ENCODE measurements at places on chromosomes 5 and 9. TPM values are rescaled to one million over a fixed set of nuclear protein-coding genes. Genes with fewer than 3 reads are reported as not detected.
A peak's percentile ranks its signal among the peaks of the same experiment; 100 is the strongest.

ANXA6 gene
- 198 TPM for total RNA-seq

DNA sequence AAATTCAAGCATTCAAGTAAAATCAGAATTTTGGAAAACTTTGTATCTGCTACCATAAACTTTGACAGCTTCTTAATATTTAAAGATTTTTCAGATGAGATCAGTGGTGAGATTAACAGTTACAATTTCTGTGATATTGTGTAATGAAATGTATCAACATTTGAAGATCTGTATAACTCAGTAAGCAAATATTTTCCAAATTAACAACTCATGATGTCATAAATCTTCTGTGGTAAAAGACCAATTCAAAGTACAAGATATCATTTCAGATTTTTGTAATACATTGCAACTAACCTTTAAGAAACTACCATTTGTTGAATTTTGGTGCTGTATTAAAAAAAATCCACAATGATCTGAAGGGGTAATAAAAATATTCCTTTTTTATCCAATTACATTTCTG is 352.2 kb downstream of the KIAA0825 start:
- H3K4me1 ChIP-seq = no peaks in the 10 kb centered on the region
- no peak overlapping the region for H3K27ac ChIP-seq
- H3K4me3 ChIP-seq = no peak overlapping the region
- H3K27me3 ChIP-seq = no peaks in the 10 kb centered on the region
- DNase-seq = no peak
- no peaks in the 10 kb centered on the region for H3K36me3 ChIP-seq

- H3K36me3 ChIP-seq = no peaks in the 10 kb centered on the region
- H3K27ac ChIP-seq = peak overlapping the region; percentile 77
- no peaks in the 10 kb centered on the region for H3K27me3 ChIP-seq
- DNase-seq = no peak
- no peak overlapping the region for H3K4me3 ChIP-seq
- H3K4me1 ChIP-seq = peaks cover 13% of the 10 kb centered on the region
These were observed 7.3 kb upstream of the RGS3 start for GRCh38 chr9:113456235-113456634.

- H3K4me1 ChIP-seq = no peaks in the 10 kb centered on the region
- no peaks in the 10 kb centered on the region for H3K36me3 ChIP-seq
- no peak overlapping the region for H3K27ac ChIP-seq
- H3K4me3 ChIP-seq = no peak overlapping the region
- no peak for DNase-seq
- no peaks in the 10 kb centered on the region for H3K27me3 ChIP-seq
These were observed 480.0 kb downstream of the CCDC171 start for GRCh38 chr9:16032799-16033198.

DNA sequence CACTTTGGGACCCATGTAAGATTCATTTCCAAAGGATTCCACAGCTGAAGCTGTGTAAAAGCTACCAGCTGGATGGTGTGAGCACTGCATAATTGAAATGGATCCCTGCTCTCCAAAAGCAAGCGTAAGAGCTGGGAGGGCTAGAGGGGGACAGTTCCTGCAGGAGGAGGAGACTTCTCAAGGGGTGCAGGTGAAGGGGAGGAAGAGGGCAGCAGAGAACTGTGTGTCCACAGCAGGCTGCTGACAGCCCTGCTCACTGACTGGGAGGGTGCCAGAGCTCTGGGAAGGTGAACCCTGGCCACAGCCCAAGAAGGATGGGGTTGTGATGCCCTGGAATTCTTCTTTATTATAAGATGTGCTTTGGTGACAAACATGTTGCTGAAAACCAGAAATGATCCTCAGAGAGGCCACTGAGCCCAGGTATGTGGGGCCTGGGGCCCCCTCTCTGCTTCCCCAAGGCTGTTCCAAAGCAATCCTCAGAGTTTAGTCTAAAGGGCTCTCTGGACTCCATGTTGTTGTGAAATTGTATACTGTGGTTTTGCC is 112.8 kb upstream of the SLC25A48 start:
- DNase-seq = no peak
- no peak overlapping the region for H3K27ac ChIP-seq
- H3K4me1 ChIP-seq = no peaks in the 10 kb centered on the region
- H3K27me3 ChIP-seq = no peaks in the 10 kb centered on the region

ARHGEF37 gene
- total RNA-seq = 4.2 TPM

- no peak overlapping the region for H3K27ac ChIP-seq
- no peak overlapping the region for H3K4me3 ChIP-seq
- no peaks in the 10 kb centered on the region for H3K36me3 ChIP-seq
- peak; percentile 35 for DNase-seq
- H3K27me3 ChIP-seq = no peaks in the 10 kb centered on the region
These were observed 297.7 kb downstream of the CSNK1G3 start for GRCh38 chr5:123809594-123810221.

GRCh38 chr5:68478301-68479095 is 262.9 kb downstream of the PIK3R1 start:
- H3K36me3 ChIP-seq = no peaks in the 10 kb centered on the region
- DNase-seq = no peak
- no peak overlapping the region for H3K4me3 ChIP-seq
- no peaks in the 10 kb centered on the region for H3K4me1 ChIP-seq

DNA sequence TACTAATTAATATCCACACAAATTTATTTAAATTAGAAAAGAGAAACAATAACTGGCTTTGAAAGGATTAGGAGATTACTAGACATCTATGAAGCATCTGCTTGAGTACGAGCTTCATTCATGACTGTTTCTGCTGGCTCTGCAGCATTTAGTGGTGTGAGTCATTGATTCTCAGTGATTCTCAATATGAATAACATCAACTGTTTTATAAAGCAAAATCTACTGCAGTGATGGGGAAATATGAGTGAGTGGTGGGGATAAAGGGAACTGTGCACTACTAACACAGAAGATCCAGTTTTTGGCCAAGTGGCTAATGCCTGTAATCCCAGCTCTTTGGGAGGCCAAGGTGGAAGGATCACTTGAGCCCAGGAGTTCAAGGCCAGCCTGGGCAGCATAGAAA is 8.4 kb downstream of the FNBP1 start:
- no peaks in the 10 kb centered on the region for H3K27me3 ChIP-seq

GRCh38 chr5:53133020-53133419 is 23.5 kb upstream of the MOCS2 start:
- no peaks in the 10 kb centered on the region for H3K36me3 ChIP-seq
- H3K27me3 ChIP-seq = no peaks in the 10 kb centered on the region
- H3K4me1 ChIP-seq = no peaks in the 10 kb centered on the region
- no peak overlapping the region for H3K4me3 ChIP-seq
- no peak for DNase-seq

CER1 gene
- total RNA-seq = not detected

GRCh38 chr9:70641631-70642030 is 227.2 kb upstream of the KLF9 start:
- no peak for DNase-seq
- no peaks in the 10 kb centered on the region for H3K27me3 ChIP-seq
- H3K36me3 ChIP-seq = no peaks in the 10 kb centered on the region
- no peaks in the 10 kb centered on the region for H3K4me1 ChIP-seq
- no peak overlapping the region for H3K27ac ChIP-seq

DNA sequence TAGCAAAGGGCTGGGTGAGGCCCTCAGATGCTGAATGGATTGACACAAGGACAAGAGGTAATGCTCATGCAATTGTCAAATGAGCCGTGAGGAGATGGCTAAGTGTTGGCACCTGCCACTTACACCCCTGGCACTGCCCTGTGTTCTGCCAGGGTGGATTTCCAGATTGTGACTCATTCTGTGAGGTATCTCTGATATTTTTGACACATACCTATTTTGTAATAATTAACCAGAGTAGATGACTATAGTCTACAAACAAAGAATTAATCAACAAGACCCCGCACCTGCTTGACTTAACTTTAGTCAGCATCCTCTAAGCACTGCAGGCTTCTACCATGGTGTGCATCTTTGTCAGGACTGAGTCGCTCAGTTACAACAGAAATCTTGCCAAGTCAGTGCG is 200.8 kb downstream of the DIRAS2 start:
- no peaks in the 10 kb centered on the region for H3K4me1 ChIP-seq
- no peaks in the 10 kb centered on the region for H3K27me3 ChIP-seq
- no peak overlapping the region for H3K4me3 ChIP-seq
- peak; percentile 37 for DNase-seq
- H3K36me3 ChIP-seq = no peaks in the 10 kb centered on the region

GADD45G gene
- total RNA-seq = 11.2 TPM

GRCh38 chr5:130116972-130117371 is 212.7 kb downstream of the CHSY3 start:
- no peaks in the 10 kb centered on the region for H3K36me3 ChIP-seq
- no peaks in the 10 kb centered on the region for H3K27me3 ChIP-seq
- DNase-seq = no peak
- no peak overlapping the region for H3K27ac ChIP-seq
- H3K4me3 ChIP-seq = no peak overlapping the region
- no peaks in the 10 kb centered on the region for H3K4me1 ChIP-seq

DNA sequence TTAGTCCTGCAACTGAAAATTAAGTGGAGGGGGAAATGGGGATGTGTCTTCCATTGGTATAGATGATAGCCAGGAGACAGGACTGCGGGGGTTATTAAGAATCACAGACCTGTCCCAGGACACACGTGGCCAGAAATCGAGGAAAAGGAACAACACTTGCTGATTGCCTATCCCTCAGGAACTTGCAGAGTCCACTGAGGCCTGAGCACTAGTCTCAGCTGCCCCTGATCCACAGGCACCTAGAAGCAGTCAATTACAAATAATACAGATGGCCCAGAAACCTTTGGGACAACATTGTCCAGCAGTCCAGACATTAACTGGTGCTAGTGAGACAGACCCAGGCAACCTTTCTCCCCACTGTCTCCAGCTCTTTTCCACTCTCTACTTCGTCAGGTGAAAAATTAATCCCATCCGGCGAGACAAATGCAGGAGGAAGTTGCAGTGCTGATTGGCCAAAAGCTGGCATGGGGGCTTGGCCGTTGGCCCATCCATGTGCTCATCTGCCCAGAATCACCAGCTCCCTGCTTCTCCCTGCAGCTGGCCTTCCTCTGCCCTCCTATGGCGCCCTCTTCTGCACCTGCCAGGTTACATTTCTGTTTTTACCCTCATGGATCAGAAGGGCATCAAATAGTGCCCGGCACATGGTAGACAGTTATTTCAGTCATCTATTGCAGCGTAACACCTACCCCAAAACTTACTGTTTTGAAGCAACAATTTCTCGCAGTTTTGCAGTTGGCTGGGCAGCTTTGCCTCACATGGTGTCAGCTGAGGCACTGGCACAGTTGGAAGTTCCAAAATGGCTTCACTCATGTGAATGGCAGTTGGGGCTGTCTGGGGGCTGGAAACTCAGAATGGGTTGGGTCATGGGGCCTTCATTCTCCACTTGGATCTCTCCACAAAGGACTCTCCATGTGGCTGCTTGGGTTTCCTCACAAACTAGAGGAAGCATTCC is 3.6 kb upstream of the B4GALT1 start:
- no peak overlapping the region for H3K4me3 ChIP-seq
- H3K36me3 ChIP-seq = no peaks in the 10 kb centered on the region
- H3K4me1 ChIP-seq = peaks cover 46% of the 10 kb centered on the region
- H3K27me3 ChIP-seq = no peaks in the 10 kb centered on the region

DNA sequence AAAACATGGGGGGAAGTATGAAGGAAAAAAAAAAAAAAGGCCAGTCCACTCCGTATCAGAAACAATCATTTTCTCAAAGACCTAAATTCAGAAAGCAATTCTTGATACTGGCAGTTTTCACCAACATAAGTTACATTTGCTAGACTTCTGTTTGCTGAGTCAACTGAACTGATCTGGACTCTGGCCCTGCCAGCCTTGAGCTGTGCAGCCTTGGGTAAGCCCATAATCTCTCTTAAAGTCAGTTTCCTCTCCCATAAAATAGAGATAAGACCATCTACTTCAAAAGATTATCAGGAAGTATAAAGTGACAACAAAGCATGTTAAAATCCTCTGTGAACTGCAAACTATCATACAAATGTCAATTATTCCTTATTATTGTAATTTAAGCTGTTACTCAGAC is 106.8 kb downstream of the MAPKAP1 start:
- no peaks in the 10 kb centered on the region for H3K4me1 ChIP-seq
- H3K36me3 ChIP-seq = no peaks in the 10 kb centered on the region
- H3K27me3 ChIP-seq = no peaks in the 10 kb centered on the region
- no peak for DNase-seq
- no peak overlapping the region for H3K4me3 ChIP-seq
- H3K27ac ChIP-seq = no peak overlapping the region

GHR gene
- 6.3 TPM for total RNA-seq

- H3K36me3 ChIP-seq = no peaks in the 10 kb centered on the region
- H3K4me1 ChIP-seq = no peaks in the 10 kb centered on the region
- H3K27ac ChIP-seq = no peak overlapping the region
- no peak for DNase-seq
These were observed 215.0 kb upstream of the PANK3 start for GRCh38 chr5:168793841-168794837.

DNA sequence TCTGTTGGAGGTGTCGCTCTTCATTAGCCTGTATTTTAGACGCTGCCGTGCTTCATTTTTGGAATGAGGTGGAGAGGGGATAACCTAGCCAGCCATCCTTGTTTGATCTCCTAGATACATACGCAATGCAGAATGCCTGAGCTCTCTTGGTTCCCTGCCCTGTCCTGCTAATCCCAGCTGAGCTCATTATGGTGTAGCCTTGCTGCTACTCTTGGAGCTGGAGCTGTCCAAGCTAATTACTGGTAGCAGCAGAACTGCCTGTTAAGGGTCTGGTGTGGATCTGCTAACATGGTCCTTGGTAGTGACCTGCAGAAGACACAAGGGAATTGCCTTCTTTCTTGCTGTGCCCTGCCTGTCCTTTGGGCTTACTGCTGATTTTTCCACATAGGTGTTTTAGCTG is 207.9 kb downstream of the CNTLN start:
- H3K27me3 ChIP-seq = no peaks in the 10 kb centered on the region
- H3K4me1 ChIP-seq = no peaks in the 10 kb centered on the region
- peaks cover 22% of the 10 kb centered on the region for H3K36me3 ChIP-seq

- no peak for DNase-seq
- no peaks in the 10 kb centered on the region for H3K36me3 ChIP-seq
- peak overlapping the region; percentile 30 for H3K27ac ChIP-seq
- H3K4me1 ChIP-seq = peaks cover 45% of the 10 kb centered on the region
- no peak overlapping the region for H3K4me3 ChIP-seq
These were observed 17.1 kb upstream of the NRARP start for GRCh38 chr9:137319011-137319738.

- DNase-seq = peak; percentile 36
- no peaks in the 10 kb centered on the region for H3K4me1 ChIP-seq
- no peaks in the 10 kb centered on the region for H3K27me3 ChIP-seq
- peaks cover 62% of the 10 kb centered on the region for H3K36me3 ChIP-seq
- no peak overlapping the region for H3K27ac ChIP-seq
These were observed 54.3 kb downstream of the ASS1 start for GRCh38 chr9:130498918-130499698.

All from left lung (tissue), 14 donors.